ENCODE measurements at places on chromosomes 3 and 15.

DNA sequence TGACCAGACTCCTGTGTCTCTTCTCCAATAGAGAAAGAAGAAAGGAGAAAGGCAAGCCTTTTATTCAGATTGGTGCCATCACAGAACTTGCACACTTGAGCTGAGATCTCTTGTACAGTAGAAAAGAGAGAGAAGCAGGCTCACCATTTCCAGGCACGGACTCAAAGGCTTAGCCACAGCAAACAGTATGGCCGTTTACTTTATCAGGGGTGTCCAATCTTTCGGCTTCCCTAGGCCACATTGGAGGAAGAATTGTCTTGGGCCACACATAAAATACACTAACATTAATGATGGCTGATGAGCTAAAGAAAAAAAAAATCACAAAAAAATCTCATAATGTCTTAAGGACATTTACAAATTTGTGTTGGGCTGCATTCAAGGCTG is 5.0 kb downstream of the IFT80 start:
- no peak for DNase-seq

- no peak for DNase-seq
Observed at GRCh38 chr3:9817436-9817835, 7.4 kb downstream of the TTLL3 start.

GRCh38 chr3:102124704-102125103 is 275.4 kb downstream of the NFKBIZ start:
- DNase-seq, result no peak

- DNase-seq, result peak; percentile 80
Observed at GRCh38 chr3:5011555-5012256, 32.5 kb downstream of the BHLHE40 start.

DNA sequence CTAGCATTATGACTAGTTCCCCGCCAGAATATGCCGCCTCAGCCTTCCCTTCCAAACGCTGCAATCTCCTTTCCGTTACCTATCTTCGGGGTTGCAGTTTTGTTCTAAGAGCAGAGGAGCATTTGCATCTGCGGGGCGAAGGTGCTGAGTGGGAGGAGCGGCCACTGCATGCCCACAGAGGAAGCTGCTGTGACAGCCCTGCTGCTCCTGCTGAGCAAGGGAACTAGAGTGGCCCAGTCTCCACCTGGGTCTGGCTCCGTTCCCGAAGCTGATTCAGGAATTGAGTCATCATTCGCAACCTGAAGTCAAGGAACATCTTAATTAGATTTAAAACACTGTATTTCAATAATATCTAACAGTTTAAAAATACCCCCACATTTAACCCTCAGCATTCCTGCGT is 98.2 kb upstream of the TJP1 start:
- DNase-seq, result no peak

- no peak for DNase-seq
Observed at GRCh38 chr3:151796105-151796680, 17.7 kb upstream of the AADAC start.

- no peak for DNase-seq
Observed at GRCh38 chr3:101859882-101860448, 10.7 kb downstream of the NFKBIZ start.

GRCh38 chr3:114746502-114746901 is 400.6 kb downstream of the ZBTB20 start:
- DNase-seq, result peak; percentile 12

- DNase-seq, result no peak
Observed at GRCh38 chr15:33788906-33789540, 179.3 kb upstream of the CHRM5 start.

- DNase-seq, result peak; percentile 66
Observed at GRCh38 chr3:63067999-63068645, 192.9 kb upstream of the CADPS start.

Measured in hematopoietic multipotent progenitor cell treated with erythropoietin and hydrocortisone succinate and interleukin-3 and kit ligand, for 6 days (in vitro differentiated cells).